Activated T-helper 9 cell treated with anti-CD3 and anti-CD28 coated beads, Interleukin-2, amount 50 U/mL, for 16 hours (primary cell): ENCODE measurements at places on chromosomes 16 and 17.

DNA sequence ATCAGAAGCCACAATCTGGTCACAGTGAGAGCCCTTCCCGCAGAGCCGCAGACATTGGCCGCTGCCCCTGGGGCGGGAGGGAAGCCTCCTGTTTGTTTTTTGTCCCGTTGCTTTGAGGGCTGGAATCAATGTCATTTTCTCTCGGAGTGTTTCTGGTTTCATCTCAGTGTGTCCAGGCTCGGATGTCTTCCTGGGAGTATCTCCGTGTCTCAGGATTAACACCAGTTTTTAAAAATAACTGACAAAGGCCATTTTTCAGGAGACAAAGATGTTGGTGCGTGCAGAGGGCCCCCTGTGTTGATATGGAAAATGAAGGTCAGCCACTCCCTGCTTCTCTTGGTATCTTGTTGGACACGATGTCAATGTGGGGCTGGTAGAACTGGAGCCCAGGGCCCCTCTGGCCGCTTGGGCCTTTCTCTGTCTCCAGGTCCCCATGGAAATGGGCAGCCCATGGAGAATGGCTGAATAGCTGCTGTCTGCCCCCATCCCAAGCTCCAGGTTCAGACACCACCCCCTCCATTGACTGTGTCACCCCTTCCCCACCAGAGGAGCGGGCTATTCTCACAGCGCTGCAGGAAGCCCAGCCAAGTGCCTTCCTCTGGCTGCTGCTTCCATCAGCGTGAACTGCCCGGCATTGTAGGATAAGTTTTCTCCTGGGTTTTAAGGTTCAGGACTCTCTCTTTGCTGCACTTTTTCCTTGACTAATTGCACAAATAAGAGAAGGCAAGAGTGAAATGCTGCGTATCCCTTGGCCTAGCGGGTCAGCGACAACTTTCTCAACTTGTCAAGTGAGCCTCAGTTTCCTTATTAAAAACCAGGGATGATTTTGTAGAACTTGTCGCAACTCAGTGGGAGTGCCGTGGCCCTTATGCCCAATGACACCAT lies 72.2 kb upstream of the METTL9 start:
- DNase-seq = no peak

- no peak for DNase-seq
Measured at GRCh38 chr17:79797492-79798298, 818 bp upstream of the CBX8 start.

- DNase-seq = no peak
Measured at GRCh38 chr16:22004341-22004740, 3.4 kb upstream of the PDZD9 start.

GRCh38 chr16:28826141-28826540 lies 3.3 kb downstream of the ATXN2L start:
- DNase-seq = no peak

DNA sequence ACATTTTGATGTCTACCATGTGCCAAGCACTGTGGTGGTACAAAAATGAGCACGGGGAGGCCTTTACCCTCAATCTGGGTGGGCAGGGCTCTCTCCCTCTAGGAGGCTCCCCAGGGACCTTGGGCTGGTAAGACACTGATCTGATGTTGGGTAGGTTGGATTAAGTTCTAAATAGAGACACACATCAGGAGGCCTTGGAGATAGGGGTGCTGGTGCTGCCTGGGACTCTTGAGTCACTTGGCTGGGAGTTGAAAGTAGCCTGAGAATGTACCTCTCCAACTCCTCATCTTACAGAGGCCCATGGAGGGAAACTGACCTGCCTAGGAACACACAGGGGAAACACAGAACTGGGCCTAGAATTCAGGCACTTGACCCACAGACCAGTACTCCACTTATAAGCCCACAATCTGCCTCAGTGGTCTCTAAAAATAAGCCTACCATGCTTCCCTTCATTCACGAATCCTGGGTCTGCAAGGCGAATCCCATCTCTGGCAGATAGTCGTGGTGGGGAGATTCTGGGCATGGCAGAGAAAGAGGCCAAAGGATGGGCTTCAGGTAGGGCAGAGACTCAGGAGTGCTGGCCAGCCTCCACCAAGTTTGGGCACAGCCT lies 1.8 kb upstream of the NEUROD2 start:
- DNase-seq = no peak

- no peak for DNase-seq
Measured at GRCh38 chr17:9104370-9105041, 83.2 kb downstream of the NTN1 start.

GRCh38 chr17:13523164-13523563 lies 78.6 kb downstream of the HS3ST3A1 start:
- no peak for DNase-seq

DNA sequence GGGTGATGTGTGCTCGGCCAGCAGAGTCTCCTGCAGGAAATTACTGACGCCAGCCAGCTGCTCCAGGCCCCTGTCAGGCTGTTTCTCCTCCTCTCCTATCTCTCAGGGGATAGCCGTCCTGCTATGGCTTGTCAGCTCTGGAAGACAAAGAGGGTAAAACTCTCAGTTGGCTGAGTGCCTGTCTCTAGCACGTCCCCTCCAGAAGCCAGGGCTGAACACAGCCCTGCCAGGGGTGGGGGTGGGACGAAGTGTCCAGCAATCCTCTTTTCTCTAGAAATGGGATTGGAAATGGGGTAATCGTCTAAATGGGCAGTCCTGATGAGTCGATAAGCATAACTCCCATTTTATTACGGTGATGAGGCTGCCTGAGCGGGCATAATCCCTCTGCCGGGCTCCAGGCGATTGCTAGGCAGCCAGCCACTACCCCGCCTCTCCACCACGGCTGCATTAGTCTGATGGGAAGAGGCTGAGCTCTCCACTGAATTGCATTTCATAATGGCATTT lies 89.1 kb upstream of the GNAO1 start:
- no peak for DNase-seq

GRCh38 chr17:13597723-13598347 lies 3.9 kb downstream of the HS3ST3A1 start:
- DNase-seq = no peak

DNA sequence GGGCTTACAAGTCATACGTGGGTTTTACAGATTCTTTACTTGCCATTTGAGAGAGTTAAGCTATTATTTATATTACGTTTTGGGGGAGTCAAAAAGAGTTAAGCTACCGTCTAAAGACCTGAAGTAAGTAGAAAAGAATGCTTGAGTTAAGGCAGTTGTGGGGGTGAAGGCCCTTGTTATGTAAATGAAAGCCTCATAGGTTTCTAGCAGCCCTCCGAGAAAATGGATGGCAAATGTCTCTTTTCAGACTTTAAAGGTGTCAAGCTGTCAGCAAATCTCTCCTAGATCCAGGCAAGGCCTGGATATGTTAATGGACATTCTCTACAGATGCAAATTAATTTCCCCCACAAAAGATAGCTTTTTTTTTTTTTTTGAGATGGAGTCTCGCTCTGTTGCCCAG lies 7.2 kb upstream of the EIF4A3 start:
- no peak for DNase-seq

DNA sequence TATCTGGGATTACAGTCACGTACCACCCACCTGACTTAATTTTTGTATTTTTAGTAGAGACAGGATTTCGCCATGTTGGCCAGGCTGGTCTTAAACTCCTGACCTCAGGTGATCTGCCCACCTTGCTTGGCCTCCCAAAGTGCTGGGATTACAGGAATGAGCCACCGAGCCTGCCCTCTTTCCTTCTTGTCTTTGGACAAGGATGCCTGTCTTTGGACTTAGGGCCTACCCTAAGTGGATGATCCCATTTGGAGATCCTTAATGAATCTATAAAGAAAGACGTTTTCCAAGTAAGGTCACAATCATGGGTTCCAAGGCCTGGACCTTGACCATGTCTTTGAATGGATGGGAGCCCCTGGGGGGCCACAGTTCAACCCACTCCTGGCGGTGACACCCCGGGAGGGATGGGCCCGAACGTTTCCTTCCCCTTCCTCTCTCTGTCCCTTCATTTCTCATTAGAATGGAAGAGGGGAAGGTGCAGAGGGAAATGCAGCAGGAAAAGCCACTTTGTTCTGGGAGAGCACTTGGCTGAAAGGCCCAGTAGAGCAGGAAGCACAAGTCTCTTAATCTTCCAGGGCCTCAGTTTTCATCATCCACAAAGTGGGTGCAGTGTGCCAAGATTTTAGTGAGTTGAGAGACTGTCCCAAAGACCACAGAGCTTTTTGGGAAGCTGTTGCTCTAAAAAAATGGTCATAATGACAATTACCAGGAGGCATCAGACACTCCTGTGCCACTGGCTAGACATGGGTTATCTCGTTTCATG lies 353.3 kb downstream of the SEC14L1 start:
- DNase-seq = no peak

DNA sequence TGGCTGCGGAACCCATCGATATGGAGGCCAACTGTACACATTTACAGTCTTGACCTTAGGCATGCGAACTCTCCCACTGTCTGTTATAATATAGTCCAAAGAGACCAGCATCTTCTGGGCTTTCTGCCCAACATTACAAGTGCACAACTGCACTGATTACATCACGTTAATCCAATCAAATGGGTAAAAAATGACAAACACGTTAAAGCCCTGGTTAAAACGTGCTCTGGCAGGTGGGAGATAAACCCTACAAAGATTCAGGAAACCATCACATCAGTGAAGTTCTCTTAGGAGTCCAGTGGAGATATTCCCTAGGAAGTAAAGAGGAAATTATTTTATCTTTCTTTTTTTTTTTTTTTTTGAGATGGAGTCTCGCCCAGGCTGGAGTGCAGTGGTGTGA lies 23.7 kb upstream of the XYLT2 start:
- DNase-seq = no peak

DNA sequence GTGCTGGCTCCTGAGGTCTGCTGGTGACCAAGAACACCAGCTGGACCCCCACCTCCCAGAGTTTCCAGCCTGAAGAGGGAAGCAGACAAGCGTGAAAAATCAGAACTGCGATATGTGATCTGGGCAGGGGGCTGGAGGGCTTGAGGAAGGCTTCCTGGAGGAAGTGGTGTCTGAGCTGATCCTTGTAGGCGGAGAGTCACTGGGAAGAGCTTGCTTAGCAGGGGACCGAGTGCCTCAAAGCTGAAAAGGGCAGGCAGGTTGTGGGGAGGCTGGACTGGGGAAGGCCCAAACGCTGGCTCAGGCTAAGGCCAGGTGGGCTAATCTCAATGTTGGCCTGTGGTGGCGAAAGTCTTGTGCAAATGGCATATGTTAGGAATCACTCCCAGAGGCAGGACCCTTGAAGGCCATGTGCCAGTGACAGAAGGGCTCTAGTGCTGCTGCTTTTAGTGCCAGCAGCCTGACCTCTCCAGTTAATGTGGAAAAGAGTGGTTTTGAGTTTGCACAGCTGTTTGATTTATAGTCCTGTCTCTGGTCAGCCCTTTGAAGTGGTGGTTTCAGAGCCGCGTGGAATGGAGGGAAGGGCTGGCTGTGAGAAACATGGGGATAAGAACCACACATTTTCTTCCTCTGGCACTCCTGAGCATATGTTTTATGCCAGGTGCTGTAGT lies 85.3 kb upstream of the LGALS9 start:
- no peak for DNase-seq

- DNase-seq = no peak
Measured at GRCh38 chr17:19307521-19307920, 55.0 kb downstream of the B9D1 start.

GRCh38 chr16:83792391-83792790 lies 15.4 kb upstream of the HSBP1 start:
- DNase-seq = no peak

- DNase-seq = no peak
Measured at GRCh38 chr16:83532634-83533033, 275.1 kb upstream of the HSBP1 start.

DNA sequence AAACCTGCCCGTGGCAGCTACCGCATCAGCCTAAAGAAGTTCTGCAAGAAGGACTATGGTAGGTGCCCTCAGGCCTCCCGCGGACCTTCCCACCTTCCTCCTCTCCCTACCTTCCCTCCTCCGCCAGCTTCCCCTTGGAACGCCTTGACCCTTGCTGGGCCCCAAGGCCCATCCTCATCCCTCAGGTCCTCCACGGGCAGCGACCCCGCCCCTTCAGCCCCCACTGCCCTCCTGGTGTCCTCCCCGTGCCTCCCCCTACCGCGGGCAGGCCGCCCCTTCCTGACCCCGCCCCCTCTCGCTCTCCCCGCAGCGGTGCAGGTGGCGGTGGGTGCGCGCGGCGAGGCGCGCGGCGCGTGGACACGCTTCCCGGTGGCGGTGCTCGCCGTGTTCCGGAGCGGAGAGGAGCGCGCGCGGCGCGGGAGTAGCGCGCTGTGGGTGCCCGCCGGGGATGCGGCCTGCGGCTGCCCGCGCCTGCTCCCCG lies 1.4 kb upstream of the TBC1D24 start:
- DNase-seq = no peak
